B cell (primary cell): ENCODE measurements at places on chromosomes 16 and 17.
A peak's percentile ranks its signal among the peaks of the same experiment; 100 is the strongest.

DNA sequence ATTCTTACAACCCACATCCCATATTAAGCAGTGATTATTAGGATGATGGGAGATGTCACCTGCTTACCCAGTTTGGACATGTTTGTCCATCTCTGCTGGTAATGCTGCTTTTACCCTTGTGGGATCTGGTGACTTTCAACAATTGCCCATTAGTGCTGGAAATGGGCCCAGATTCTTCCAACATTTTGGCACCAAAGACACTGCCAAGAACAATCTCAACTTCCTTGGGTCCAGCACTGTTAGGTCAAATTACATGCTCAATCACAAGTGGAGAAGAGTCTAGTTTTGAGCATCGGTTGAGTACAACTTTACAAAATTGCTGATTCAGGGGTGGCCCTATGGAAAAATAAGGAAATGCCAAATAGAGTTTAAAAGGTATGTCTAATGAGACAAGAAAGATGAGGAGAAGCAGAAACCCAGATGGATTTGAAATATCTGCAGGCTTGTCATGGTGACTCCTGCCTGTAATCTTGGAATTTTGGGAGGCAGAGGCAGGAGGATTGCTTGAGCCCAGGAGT is 13.0 kb upstream of the ZFP3 start:
- DNase-seq = no peak

DNA sequence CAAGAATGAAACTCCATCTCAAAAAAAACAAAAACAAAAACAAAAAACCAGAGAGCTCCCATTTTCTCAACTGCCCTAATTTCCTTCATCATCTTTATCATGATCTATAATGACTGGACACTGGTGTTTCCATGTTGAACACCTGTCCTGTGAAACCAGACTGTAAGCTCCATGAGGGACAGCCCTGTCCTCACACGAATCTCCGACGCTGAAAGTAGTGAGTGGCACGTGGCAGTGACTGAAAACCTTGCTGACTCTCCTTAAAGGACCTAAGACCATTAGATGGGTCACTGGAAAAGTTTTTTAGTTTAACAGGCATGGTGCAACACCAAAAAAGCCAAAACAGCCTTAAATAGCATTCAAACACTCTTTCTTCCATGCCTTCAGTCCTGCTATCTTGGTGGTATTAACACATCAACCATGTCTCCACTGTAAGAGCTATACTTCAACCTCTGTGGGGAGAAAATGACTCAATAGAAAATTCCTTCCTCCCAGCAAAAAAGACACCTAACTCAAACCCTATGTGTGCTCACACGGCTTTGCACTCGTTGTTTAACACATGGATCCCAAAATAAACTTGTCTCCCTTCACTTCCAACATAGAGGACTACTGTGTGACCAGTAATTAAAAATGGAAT is 8.3 kb downstream of the AXIN2 start:
- DNase-seq = no peak

- peak; percentile 73 for DNase-seq
These were observed 2.3 kb upstream of the NT5M start for GRCh38 chr17:17300624-17301568.

DNA sequence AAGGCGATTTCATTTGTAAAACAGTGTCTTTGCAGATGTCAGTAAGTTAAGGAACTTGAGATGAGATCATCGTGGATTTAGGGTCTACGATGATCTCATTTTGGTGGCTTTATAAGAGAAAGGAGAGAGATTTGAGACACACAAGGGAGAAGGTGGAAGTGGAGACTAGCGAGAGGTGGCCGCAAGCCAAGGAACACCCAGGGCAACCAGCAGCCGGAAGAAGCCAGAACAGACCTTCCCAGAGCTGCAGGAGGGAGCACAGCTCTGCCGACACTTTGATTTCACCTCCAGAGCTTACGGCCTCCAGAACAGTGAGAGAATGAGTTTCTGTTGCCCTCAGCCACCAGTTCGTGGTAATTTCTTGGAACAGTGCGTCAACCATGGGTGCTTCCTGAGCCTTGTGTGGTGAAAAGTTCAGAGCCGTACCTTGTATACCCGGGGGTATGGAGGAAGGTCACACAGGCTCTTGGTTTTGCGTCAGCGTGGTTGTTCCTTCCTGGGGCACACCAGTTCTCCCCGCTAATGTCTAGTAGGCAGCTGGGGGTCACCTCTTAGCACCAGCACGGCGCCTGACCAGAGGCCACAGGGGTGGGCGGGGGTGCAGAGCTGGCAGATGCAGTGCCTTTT is 12.9 kb upstream of the SEC14L1 start:
- DNase-seq = peak; percentile 51

- DNase-seq = peak; percentile 13
These were observed 45.2 kb upstream of the STAC2 start for GRCh38 chr17:39270923-39271322.

GRCh38 chr16:90047714-90048346 is 28.6 kb upstream of the DBNDD1 start:
- no peak for DNase-seq

DNA sequence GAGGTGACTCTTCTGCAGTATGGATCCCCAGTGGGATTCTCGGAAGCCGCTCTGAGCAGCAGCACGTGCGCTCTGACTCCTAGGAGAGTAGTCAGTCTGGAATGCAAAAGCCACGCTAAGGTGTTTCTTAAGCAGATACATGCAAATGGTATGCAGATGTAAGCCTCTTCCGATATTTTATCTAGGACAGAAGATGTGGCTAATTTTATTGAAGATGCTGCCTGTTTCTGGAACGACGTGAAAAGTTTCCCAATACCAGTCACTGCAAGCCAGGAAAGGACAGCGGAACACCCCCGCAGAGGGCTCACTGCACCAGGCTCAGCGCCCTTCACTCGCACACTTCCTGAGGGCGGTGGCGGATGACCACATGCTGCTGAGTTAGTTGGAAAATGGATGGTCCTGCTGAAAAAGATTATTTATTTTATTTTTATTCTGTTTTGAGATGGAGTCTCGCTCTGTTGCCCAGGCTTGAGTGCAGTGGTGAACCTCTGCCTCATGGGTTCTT is 10.1 kb downstream of the FADS6 start:
- no peak for DNase-seq

DNA sequence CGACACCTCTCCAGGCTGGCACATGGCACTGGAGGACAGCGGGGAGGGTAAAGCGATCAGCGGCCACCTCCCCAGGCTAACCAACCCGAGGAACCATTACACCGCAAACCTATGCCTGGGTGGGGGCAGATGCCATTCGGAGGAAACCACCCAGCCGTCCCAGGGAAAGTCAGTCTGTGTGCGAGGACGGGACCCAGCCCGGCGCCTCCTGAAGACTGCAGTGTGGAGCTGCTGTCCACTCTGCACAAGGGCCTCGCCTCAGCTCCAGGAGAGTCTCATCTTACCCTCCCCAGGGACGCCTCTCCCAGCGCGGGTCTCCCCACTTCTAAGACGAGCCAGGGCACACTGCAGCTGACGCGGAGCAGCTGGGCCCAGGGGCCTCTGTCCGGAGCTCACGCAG is 8.0 kb downstream of the SLC38A10 start:
- DNase-seq = no peak
